Type B pancreatic cell (in vitro differentiated cells): ENCODE measurements at places on chromosomes 12 and 14.

DNA sequence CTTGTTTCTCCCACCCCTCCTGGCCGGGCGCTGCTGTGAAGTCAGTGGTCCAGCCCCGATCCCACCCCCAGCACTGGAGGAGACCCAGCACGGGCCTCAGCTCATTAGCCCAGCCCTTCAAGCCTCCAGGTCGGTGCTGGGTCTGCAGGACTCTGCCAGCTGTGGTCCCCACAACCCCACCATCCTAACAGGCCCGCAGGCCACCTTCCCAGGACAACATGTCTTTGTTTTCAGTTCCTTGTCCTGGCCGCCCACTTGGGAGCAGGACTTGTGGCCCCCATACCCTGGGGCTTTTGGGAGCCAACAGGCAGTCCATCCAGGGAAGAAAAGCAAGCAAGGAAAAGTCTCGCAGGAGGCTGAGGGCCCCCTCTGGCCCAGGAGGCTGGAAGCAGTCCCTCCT is 60.0 kb downstream of the HRK start:
- no peak for DNase-seq

- no peak for DNase-seq
These were observed 305.3 kb upstream of the DDHD1 start for GRCh38 chr14:53458368-53458814.

DNA sequence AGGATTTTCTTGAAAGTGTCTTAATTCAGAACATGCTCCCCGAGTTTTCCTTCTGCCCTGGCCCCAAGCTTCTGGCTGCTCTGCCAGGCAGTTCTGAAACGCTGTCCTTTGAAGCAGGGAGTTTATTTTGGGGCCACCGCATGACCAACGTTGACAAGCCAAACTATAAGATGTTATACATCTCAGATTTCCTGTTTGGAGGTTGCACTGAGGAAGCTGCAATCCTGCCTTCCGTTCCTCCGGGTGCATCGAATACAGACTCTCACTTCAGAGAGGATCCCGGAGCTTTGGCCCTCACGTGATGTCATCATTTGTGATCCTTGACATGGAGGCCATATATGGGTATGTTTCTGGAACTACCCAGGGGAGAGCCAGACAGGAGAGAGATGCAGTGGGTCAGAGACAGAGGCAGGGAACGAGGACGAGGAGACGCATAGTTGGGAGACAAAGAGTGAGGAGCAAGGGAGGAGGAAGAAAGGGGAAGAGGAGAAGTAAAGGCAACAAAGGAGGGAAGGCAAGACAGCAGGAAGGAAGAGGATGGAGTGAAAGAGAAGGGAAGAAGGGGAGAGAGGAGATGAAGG is at the start of gene ASB2:
Gene ASB2, minus strand, starts transcription at position 94 of the 581 bp plus-strand sequence. CDS start 12,031 bp downstream, outside the sequence.
- DNase-seq, result no peak

- no peak for DNase-seq
These were observed 1.3 kb downstream of the GPRC5A start for GRCh38 chr12:12892681-12893141.

DNA sequence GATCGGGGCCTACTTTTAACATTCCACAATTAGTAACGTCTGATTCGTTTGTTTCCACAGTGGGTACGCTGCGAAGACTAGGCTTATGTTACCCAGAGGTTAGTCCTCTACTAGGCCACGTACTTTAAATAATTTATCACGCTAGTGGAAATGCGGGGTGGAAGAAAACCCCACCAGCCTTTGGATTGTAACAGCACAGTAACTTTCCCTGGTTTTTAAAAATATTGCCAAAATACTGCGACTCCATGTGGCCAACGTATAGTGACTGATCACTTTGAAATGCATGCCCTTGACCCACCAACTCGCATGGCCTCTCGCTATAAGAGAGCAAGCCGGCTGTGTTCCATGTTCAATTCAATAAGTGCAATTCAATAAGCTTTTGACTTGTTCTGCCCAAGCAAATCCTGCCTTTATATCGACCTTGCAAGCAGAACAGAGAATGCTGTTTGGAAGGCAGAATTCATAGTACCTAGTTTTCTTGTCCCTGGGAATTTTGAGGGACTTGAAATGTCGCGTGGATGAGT is 882 bp upstream of the GTF2A1 start:
- no peak for DNase-seq

DNA sequence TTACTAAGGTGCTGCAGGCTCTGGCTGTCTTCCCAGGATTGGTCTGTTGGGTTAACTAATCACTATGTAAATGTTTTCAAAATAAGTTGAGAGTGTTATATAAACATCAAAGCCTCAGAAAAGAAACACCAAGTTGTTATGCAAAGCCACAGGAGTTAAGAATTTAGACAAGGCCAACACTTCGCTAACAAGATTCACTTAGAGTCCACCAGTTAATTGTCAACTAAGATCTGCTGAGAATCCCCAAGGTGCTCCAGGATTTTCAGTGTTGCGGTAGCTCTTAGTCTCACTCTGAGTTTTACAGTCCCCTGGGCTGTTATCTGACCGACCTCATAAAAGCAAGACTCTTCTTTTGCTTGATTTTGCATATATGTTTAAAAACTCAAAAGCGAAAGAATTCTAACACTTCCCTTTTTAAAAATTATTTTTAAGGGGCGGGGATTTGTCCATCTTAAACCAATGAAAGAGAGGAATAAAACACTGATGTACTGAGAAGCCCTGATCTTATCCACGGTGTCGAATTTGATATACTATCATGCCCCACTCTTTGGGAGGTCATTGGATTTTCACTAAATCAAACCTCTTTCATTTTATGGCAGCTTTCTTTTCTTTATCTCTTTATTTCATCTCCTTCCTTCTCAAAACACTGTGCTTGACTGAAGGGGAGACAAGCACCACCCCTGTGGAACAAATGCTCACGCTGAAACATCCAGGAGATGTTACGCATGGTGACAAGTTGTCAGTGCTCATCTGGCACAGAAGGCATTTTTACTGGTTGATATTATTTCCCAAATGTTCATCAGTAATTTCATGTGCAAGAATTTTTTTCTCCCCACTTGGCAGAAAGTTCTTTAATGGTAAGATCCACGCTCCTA is 7.0 kb downstream of the NIN start:
- no peak for DNase-seq

DNA sequence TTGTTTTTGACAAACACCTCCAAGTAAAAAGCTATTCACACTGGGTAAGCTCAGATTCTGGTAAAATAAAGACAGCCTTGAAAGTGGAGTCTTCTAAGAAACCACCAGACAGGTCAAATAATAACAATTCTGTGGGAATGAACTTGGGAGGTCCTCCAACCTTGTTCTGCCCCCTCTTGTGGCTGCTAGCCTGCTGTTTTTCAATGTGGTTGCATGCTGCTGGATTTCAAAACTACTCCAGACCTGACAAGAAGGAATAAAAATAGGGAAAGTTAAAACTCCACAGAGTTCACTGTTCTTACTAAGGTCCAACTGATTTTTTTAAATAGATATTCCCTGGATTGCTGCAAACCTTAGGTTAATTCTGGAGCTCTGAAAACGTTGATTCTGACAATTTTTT is 32.2 kb upstream of the RIN3 start:
- DNase-seq, result no peak

GRCh38 chr12:24228371-24228770 is 278.9 kb upstream of the SOX5 start:
- DNase-seq, result no peak

DNA sequence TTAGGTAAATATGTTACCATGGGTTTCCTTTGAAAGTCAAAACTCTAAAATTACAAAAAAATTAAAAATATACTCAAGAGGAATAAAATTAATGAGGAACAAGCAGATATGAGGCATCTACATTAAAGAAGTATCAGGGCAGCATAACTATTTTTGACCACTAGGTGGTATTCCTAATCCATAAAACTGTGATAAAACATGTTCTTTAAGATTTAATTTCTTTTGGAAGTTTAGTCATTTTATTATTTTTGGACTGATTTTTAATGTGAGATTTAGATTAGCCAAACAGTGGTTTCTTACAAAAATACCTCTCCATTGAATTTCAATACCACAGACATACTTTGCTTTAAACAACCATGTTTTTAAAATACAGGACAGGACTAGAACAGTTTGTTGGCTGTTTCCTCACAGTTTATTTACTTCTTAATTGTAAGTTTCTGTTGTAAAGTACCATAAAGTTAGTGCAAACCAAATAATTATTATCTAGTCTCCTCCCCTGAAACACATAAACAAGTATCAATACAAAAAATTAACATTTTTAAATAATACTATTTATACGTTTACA is 49.8 kb downstream of the NTS start:
- no peak for DNase-seq

DNA sequence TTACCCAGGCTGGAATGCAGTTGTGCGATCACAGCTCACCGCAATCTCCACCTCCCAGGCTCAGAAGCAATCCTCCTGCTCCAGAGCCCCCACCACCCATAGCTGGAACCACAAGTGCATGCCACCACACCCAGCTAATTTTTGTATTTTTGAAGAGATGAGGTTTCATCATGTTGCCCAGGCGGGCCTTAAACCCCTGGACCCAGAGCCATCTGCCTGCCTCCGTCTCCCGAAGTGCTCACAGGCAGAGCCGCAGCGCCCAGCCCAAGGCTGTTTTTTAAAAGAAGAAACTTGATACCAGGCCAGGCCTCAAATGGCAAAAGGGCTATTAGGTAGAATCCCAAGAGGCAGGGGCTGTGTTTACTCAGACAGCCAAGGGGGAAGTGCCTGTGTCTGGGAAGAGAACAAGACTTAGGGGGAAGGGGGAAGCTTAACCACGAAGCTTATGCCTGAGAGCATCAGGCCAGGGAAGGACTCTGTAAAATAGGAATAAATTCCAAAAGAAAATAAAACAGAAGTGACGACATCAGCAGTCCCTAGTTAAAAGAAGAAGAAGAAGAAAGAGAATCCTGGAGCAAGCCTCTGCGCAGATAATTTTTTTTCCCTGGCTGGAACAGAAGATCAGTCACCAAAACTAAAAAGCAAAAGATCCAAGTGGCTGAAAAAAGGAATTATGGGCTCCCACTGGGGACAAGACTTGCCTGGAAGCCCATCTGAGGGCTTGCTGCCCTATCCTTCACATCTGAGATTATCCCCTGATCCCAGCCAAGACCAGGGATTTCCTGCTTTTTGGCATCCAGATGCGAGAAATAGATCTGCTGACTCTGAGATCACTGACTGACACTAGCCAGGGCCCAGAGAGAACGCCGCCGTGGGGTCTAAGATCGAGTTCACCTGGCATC is 170.5 kb downstream of the NDUFA12 start:
- DNase-seq, result no peak

GRCh38 chr14:33647385-33647786 is 303.5 kb downstream of the EGLN3 start:
- no peak for DNase-seq

- no peak for DNase-seq
These were observed 10.1 kb upstream of the CLEC12A start for GRCh38 chr12:9961106-9961505.

DNA sequence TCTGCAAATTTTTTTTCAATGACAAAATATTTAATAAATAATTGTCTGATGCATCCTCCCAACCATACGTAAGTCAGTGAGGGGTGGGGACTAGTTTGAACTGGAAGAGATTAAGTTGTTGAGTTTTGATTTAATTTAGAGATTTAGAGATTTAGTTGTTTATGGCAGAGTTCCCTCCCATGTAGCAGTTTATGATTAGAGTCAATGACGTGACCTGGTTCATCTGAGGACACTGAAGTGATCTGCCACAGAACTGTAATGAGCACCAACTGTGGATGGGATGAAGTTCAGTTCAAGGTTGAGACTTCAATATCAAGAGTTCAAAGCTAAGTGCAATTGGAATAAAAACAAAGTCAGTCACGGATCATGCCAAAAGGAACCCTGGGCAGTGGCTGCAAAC is 609.3 kb downstream of the NOVA1 start:
- DNase-seq, result no peak

- no peak for DNase-seq
These were observed 89.1 kb downstream of the LRRK2 start for GRCh38 chr12:40313928-40314327.

- DNase-seq, result no peak
These were observed 75.6 kb upstream of the FLRT2 start for GRCh38 chr14:85454226-85454813.

GRCh38 chr14:103854822-103855733 is 7.7 kb upstream of the PPP1R13B start:
- DNase-seq, result no peak

- DNase-seq, result no peak
These were observed 514.1 kb downstream of the MED13L start for GRCh38 chr12:115763376-115763775.

DNA sequence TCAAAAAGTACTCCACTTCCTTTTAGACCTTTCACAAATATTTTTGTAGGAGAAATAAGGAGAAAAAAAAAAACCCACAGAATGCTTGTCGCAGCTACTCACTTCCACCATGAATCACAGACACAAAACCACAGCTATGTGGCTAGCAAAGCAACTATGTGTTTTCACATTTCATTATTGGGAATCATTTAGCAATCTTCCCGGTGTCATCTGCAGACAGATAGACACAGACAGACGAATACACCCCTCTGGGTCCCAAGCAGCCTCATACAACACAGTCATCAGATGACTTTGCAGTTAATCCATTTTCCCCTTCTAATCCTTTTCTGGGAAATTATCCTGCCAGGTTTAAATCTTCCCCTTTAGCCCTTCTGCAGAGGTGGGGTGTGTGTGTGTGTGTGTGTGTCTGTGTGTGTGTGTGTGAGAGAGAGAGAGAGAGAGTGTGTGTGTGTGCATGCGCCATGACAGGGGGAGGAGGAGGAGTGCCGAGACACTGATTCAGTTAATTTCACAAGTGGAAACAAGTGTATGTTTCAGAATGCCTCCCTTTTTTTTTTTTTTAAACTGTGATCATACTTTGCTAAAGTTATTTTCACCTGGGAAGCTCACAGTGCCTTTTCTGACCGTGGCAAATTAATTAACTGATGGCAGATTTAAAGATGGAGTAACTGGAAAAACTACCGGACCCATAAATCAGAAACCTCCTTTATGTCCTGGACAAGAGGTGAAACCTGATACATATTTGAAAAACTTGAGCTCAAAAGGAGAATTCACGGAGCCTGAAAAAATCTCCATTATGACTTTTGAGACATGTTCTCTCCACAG is 39.9 kb downstream of the LTBP2 start:
- no peak for DNase-seq

- no peak for DNase-seq
These were observed 356.2 kb downstream of the SNAPC1 start for GRCh38 chr14:62118461-62118860.

- no peak for DNase-seq
These were observed 2.6 kb downstream of the EGLN3 start for GRCh38 chr14:33948145-33948868.

GRCh38 chr12:109927622-109928021 is 27.5 kb downstream of the TCHP start:
- DNase-seq, result no peak

DNA sequence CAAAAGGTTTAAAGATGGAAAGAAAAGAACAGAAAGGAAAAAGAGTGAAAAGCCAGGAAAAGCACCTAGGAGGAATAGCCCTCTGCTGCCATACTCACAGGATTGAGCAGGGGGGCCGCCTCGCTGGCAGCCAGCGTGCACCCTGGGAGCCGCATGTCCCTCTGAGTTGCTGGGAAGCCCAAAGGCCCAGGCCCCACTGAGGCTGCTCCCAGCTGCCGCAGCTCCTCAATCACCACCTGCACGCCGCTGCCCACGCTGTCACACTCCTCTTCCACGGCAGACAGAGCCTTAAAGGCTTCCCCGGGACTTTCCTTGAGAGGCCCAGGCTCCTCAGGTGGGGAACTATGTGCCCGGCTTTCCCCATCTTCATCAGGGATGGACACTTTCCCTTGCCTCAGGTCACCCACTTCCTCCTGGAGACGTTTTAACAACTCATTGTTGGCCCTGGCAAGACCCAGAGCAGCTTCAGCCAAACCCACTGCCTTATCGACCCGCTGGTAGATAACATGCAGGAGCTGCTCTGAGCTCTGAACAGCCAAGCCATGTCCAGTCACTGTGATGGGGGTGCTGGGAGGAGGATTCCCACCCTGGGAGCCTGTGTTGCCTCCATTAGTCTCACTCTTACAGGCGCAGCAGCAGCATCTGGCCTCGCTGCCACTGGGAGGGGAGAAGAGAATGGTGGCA is 11.5 kb downstream of the C14orf93 start:
- no peak for DNase-seq
